ENCODE measurements at places on chromosomes 1 and 21.

- no peak overlapping the region for H3K4me3 ChIP-seq
- DNase-seq: peak; percentile 54
- no peak overlapping the region for H3K27ac ChIP-seq
- no peaks in the 10 kb centered on the region for H3K4me1 ChIP-seq
- no peaks in the 10 kb centered on the region for H3K36me3 ChIP-seq
- H3K27me3 ChIP-seq: no peaks in the 10 kb centered on the region
Measured at GRCh38 chr1:93304716-93305138, 41.0 kb upstream of the DR1 start.

DNA sequence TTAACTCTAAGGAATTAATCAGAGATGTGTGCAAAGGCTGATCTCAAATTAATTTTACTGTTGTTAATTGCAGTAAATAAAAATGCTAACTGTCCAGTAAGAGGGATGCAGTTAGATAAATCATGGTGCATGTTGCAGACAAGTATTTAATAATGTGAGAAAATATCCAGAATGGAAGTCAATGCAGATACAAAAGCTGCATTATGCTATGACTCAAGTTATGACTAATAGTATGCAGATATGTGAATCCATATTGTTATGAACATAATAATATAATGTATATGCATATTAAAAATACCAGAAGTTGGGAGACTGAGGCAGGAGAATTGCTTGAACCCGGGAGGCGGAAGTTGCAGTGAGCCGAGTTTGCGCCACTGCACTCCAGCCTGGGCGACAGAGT is 21.4 kb downstream of the RNASEL start:
- H3K27ac ChIP-seq: no peak overlapping the region
- DNase-seq: no peak
- no peaks in the 10 kb centered on the region for H3K36me3 ChIP-seq
- no peak overlapping the region for H3K4me3 ChIP-seq

DNA sequence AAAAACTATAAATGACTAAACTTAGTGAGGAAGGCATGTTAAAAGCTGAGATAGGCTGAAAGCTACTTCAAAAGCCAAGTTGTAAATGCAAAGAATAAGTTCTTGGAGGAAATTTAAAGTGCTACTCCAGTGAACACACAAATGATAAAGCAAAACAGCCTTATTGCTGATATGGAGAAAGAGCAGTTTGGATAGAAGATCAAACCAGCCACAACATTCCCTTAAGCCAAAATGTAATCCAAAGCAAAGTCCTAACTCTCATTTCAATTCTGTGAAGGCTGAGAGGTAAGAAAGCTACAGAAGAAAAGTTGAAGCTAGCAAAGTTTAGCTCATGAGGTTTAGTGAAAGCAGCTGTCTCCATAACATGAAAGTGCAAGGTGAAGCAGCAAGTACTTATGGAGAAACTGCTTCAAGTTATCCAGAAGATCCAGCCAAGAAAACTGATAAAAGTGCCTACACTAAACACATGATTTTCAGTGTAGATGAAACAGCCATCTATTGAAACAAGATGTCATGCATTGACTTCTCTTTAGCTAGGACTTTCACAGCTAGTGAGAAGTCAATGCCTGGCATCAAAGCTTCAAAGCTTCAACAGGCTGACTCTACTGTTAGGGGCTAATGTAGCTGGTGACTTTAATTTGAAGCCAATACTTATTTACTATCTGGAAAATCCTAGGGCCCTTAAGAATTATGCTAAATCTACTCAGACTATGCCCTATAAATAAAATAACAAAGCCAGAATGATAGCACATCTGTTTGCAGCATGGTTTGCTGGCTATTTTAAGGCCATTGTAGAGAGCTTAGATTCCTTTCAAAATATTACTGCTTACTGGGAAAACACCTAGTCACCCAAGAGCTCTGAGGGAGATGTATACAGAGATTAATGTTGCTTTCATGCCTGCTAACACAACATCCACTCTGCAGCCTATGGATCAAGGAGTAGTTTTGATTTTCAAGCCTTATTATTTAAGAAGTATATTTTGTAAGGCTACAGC is 188.6 kb downstream of the EIF4G3 start:
- no peak for DNase-seq
- no peaks in the 10 kb centered on the region for H3K36me3 ChIP-seq
- no peaks in the 10 kb centered on the region for H3K27me3 ChIP-seq
- no peak overlapping the region for H3K4me3 ChIP-seq
- no peaks in the 10 kb centered on the region for H3K4me1 ChIP-seq
- H3K27ac ChIP-seq: no peak overlapping the region

GRCh38 chr1:19547814-19548213 is 62.5 kb upstream of the CAPZB start:
- H3K4me3 ChIP-seq: no peak overlapping the region
- no peaks in the 10 kb centered on the region for H3K4me1 ChIP-seq
- H3K27ac ChIP-seq: no peak overlapping the region

GRCh38 chr1:152473887-152474537 is 36.6 kb upstream of the LCE5A start:
- DNase-seq: no peak
- H3K36me3 ChIP-seq: no peaks in the 10 kb centered on the region
- H3K27me3 ChIP-seq: no peaks in the 10 kb centered on the region
- no peaks in the 10 kb centered on the region for H3K4me1 ChIP-seq
- no peak overlapping the region for H3K4me3 ChIP-seq

DNA sequence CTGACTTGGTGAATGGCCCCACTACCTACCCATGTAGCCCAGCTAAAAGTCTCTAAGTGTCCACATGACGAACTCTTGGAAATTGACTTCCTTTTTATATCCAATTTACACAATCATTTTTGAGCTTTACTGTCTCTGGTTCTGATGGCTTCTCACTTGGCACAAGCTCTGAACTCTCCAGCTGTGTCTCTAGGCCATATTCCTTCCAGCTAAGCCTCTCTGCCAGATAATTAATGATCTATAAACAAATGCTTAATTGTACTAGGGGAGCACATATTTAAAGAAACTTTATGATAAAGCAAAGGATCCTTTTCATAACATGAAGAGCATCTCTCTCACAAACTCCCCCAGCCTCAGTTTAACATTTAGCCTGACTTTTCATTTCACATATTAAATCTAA is 16.3 kb upstream of the BEND5 start:
- H3K27ac ChIP-seq: no peak overlapping the region
- no peaks in the 10 kb centered on the region for H3K27me3 ChIP-seq
- no peak for DNase-seq
- no peaks in the 10 kb centered on the region for H3K36me3 ChIP-seq
- H3K4me1 ChIP-seq: no peaks in the 10 kb centered on the region

DNA sequence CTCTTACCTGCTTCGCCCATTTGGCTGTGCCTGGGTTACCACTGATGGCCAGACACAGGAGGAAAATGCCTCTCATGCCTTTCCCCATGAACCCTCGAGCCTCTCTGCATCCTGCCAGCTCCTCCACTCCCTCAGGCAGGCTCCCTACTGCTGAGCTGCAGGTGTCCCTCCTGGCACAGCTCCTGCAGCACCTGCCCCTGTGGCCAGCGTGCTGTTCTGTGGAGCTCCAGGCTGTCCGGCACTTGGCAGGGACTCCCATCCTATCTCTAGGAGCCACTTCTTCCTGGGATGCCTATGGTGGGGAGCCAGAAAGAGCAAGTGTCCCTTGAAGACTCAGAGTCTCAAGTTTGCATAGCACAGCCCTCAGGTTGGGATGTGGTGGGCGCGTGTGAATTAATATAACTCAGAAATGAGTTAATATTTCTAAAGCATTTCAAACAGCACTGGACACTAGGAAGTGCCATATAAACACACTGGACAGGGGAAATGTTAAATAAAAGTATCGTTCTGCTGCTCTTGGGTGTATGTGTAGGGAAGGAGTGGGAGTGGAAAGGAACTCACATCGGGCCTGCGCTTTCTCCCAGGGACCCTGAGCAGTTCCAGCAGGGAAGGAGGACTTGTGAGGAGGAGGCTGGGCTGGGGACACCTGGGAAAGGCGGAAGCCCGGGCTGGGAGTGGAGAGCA is 2.7 kb downstream of the LRRC71 start:
- H3K27ac ChIP-seq: no peak overlapping the region
- no peak overlapping the region for H3K4me3 ChIP-seq
- DNase-seq: no peak
- peaks cover 2% of the 10 kb centered on the region for H3K4me1 ChIP-seq

DNA sequence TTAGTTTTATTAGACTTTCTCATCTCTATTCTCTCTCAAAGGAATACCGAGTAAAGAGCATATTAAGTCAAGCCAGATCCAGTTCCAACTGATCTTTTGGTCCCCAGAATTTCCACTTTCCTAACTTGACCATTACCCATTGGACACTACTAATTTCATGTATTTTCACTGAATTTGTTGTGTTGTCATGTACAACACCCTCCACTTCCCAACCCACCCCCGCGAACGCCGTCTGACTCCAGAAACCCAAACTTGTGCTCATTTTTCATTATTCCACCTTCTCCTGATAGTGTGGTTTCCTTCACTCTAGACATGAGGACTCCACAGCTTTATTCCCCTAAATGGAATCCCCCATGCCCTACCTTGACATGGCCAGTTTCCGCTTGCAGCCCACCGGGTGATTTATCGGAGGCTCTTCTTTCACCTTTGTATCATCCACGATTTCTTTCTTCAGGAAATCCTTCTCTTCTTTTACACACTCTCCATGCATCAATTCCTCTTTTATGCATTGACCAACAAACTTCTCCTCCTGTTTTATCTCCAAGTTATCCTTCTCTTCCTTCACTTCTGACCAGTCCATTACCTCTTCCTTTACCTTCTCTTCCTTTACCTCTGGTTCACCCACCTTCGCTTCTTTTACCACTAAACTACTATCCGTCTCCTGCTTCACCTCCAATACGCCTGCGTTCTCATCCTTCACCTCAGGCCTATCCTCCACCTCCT is 805 bp downstream of the ZNHIT6 start:
- peak overlapping the region; percentile 43 for H3K4me3 ChIP-seq
- DNase-seq: peak; percentile 4
- no peaks in the 10 kb centered on the region for H3K27me3 ChIP-seq
- H3K27ac ChIP-seq: peak overlapping the region; percentile 22

- H3K36me3 ChIP-seq: no peaks in the 10 kb centered on the region
- no peak overlapping the region for H3K4me3 ChIP-seq
- no peaks in the 10 kb centered on the region for H3K4me1 ChIP-seq
- H3K27ac ChIP-seq: no peak overlapping the region
Measured at GRCh38 chr21:36596174-36596573, 102.7 kb upstream of the SIM2 start.

DNA sequence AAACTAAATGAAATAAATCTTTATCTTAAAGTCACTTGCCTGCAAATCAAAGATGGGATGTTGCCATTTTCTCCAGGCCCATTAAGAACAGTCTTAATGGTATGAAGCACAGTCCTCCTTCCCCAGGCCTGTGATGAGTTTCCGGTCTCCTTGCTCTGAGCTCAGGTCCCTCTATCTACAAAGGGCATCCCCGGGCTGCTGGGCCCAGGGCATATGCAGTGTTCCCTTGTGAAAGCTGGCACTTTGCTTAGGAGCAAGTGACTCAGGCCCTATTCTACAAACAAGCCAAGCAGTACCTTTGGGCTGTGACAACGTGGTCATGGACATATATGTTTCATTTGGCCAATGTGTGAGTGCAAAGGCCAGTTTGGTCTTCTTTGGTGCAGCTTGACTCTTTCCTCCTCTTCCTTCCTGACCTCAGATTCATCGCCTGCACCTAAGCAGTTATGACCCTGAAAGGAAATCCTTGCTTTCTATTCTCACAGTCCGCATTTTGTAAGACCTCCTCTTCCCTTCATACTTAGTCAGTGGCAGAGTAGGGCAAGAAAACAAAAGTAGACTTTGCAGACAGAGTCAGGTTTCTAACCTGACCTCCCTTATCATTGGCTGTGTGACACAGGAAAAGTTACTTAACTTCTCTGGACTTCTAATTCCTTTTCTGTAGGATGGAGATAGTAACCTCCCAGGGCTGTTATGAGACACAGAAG is 109.5 kb downstream of the ERG start:
- peaks cover 56% of the 10 kb centered on the region for H3K4me1 ChIP-seq
- peaks cover 38% of the 10 kb centered on the region for H3K36me3 ChIP-seq
- H3K27ac ChIP-seq: peak overlapping the region; percentile 65

DNA sequence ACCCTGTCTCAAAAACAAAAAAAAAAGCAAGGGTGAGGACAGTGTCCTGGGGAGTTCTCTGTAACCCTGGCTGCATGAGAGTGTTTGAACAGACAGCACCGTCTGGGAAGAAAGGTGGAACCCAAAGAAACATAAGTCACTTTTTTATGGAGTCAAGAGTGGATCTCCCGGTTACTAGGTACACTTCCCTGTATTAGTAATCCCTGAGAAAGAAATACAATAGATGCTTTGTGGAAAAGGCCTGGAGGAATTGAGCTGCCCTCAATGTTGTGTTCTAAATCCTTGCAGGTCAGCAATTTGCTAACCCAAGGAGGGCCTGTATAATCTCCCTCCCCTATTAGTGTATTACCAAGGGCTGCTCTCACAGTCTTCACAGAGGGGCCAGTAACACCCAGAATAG is 16.6 kb downstream of the DEGS1 start:
- DNase-seq: no peak
- H3K36me3 ChIP-seq: no peaks in the 10 kb centered on the region
- peaks cover 6% of the 10 kb centered on the region for H3K4me1 ChIP-seq
- H3K4me3 ChIP-seq: no peak overlapping the region
- H3K27me3 ChIP-seq: no peaks in the 10 kb centered on the region

DNA sequence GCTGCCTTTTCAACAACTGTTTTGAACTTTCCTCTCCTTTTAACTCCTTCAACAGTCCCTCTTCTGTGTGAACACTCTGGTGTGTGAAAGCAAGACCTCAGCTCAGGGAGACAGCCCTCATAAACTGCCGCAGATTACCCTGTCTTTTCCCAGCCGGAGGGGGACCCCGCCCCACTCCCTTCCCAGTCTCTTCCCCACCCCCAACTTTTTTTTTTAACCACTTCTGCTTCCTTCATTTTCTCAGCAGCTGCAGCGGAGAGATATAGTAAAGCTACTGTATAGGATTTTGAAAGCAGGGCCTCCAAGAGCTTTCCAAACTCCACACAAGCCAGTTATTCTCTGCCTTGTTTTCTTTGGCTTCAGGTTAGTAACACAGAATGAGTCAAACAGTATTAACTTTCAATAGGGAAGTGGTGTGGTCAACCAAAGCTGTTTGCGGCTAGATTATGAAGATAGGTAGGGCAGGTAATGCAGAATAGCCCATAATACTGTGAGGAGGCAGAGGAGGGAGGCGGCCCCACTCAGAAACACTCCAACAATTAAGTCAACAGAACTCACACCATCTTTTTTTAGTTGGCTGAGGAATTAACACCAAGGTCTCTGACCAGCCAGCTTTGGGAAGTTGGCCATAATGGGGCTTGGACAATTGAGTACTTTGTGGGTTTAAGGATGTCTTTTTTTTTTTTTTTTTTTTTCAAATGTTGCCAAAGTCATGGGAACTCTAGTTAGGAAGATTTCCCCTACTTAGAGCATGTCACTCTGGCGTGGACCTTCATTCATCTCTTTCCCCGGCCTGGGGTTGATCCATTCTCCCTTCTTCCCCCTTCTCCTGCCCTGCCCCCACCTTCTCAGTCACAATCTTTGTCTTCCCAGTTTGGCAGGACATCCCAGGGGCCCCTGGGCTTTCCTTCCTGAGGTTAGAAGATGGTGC is 177.0 kb downstream of the CLIC6 start:
- H3K4me3 ChIP-seq: no peak overlapping the region
- DNase-seq: peak; percentile 80
- H3K36me3 ChIP-seq: no peaks in the 10 kb centered on the region
- H3K27ac ChIP-seq: no peak overlapping the region

Data from endothelial cell of umbilical vein (primary cell).